ENCODE measurements at places on chromosomes 16 and 17.

DNA sequence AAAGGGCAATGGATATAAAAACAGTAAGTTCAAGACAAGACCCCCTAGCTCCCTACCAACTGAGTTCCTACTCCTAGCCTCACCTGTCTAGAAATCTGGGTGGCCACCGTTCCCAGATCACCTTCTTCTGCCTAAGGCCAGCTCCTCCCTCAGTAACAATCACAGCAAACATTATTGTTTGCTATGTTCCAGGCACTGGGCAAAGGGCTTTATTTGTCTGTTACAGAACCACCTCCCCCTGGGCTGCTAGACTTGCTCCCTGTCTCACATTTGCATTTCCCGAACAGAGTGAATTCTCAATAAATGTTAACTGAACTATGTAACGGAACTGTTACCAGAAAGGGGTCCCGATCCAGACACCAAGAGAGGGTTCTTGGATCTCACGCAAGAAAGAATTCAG lies 6.8 kb downstream of the LRRC3C start:
- ATAC-seq = no peak

DNA sequence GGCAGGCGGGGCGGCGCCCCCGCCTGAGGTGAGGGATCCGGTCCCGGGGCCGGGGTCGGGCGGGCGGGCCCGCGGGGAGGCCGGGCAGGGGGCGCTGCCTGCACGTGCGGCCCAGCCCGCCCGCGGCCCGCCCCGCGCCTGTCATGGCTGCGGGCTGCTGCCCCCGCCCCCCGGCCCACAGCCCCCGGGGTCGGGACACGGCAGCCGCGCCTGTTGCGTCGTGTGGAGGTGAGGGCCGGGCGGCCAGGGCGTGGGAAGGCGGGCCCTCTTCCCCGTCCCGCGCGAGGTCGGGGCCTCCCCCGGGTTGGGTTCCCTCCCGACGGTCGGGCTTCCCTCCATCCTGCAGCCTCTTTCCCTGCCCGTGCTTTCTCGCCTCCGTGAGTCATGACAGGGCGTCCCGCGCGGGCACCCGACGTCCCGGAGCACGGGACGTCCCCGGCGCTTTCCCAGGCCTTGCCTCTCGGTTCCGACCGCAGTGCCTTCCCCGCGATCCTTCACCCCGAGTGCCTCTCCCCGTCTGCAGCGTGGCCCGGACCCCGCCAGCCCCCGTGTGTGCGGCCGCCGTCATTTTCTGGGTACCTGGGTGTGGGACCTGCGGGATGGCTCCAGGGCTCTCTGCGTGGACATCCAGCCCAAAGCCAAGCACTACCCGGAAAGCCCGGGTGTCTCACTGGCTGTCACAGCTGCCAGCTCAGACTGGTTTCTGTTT lies 76.7 kb downstream of the CHD9 start:
- ATAC-seq = peak; percentile 62

GRCh38 chr16:50598256-50598894 lies 50.2 kb downstream of the NKD1 start:
- no peak for ATAC-seq

GRCh38 chr16:2910441-2910969 lies 1.2 kb upstream of the FLYWCH1 start:
- no peak for ATAC-seq

DNA sequence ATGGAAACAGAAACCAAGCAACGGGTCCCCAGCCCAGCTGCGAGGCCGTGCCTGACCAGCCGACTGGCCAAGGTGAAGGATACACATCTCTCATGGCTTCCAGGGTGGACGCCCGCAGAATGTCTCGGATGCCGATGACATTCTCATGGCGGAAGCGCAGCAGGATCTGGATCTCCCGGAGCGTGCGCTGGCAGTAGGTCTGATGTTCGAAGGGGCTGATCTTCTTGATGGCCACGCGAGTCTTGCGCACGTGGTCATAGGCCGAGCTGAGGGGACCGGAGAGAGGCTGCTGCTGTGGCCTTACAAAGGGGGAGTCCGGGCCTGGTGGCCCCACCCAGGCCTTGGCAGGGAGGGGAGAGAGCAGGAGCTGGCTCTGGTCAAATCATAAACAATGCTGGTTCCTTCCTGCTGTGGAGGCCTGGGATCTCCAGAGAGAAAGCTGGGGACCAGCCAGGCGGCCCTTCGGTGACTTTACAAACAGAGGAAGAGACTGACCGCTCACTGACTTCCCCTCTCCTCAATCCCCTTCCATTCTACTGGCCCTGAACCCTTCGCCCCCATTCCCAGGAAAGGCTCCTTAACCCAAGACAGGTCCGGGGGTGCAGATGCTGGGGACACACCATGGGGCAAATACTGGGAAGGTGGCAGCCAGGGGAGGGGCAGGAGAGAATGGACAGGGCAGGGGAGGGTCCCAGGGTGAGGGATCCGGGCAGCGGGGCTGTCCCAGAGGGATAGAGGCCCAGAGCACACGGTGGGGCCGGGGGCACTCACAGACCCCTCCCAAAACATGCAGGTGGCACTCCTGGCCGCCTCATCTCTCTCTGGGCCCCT lies 1.1 kb downstream of the MAPK3 start:
- no peak for ATAC-seq

DNA sequence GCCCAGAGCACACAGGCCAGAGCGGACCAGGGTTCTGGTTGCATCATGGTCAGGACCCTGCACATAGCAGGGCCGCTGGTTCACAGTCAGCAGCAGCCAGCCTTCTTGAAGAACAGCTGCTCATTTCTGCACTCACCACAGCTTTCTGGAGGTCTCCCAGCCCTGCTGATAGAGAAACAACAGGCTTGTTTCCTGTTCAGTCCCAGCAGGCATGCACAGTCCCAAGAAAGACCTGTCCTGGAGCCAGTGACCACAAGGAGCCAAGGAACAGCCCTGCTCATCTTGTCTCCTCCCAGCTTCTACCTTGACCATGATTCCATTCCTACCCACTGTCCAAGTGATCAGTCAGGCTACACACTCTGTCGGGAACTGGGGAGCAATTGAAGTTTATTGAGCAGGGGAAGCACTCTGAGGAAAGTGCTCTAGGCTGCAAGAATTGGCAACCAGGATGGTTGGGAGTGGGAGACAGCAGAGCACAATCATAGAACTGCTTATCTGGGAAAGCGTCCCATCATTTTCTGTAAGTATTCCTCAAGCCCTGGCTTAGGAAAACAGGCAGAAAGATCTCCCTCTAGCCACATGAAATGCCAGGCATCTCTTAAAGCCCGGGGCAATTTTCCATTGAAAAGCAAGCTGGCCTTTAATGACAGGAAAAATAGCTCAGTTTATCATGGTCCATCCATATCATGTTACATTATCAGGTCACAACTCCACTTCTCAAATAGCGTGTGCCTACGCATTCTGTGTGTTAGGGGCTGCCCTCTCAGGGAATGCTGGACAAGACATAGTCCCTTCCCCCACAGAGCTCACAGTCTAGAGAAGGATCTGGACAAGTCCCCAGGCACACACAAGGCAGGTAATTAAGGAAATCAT lies 155.4 kb upstream of the FOXF1 start:
- ATAC-seq = no peak

DNA sequence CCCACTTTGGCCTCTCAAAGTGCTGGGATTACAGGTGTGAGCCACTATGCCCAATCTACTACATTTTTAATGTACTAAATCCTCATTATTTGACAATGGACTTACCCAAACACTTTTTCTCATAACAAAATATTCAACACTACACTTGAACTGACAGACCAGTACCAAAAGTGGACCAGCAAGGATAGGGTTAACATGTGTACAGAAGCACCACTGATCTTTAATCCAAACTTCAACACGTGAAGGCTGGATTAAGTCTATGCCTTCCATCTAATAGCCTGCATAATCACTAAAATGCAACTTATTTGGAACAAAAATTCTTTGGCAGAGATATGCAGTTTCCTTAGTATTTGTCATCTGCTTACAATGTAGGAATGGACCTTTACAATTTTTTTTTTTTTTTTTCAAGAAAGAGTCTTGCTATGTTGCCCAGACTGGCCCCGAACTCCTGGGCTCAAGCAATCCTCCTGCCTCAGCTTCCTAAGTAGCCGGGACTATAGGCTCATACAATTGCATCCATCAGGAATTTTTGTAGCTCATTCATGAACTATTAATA lies 60.0 kb upstream of the BCAR1 start:
- ATAC-seq = no peak

DNA sequence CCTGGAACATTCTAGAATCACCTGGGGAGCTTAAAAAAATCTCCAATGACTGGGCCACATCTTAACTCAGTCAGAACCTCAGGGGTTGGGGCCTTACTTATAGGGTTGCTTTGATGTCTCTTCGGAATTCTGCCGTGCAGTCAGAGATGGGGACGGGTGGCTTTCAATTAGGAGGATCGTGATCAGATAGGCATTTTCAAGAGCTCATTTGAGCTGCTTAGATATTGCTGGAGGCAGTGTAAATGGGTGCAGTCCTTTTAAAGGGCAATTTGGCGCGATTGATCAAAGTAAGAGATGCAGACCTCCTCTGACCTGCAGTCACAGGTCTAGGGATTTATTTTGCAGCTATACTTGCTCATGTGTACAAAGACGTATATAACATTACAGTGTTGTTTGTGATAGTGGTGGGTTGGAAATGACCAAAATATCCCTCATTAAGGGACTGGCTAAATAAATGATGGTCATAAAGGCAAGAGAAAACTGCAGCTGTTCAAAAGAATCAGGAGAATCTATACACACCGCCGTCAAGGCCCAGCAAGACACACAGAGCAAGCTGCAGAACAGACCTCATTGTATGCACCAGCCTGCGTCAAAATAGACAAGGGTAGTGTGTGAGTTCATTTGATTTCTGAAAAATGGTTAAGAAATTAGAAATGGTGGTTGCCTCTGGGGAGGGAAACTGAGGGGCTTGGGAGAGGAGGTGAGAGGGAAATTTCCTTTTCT lies 6.3 kb upstream of the KCNG4 start:
- no peak for ATAC-seq

GRCh38 chr17:64439956-64440355 lies 9.0 kb upstream of the MILR1 start:
- ATAC-seq = no peak

- no peak for ATAC-seq
Measured at GRCh38 chr17:40938981-40939380, 1.5 kb upstream of the KRT23 start.

DNA sequence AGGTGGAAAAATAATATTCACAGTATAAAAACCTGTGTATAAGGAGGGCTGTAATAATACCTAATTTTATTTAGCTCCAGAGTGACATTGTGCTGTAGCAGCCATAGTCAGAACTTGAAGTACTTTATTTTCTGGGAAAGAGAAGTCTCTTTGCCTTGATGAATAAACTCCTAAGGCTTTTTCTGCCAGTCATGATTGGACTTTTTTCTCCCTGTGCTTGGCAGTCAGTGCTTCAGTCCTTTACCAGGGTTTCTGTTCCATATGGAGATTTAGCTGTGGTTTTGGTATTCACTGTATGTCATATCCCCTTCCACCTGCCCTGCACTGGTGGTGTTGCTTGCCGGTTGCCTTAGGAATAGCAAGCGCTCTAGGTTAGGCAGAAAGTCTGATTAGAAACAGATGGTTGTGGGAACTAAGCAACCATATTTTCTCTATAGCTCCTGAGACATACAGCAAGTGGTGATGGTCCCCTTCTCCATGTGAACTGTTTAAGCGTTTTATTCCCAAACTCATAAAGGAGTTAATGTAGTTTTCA lies 24.7 kb downstream of the DDX42 start:
- no peak for ATAC-seq

GRCh38 chr16:53761962-53762703 lies 58.2 kb downstream of the FTO start:
- no peak for ATAC-seq

GRCh38 chr16:66926171-66926947 lies 1.0 kb upstream of the RRAD start:
- ATAC-seq = no peak

- ATAC-seq = no peak
Measured at GRCh38 chr16:82628088-82628423, 1.3 kb downstream of the CDH13 start.

DNA sequence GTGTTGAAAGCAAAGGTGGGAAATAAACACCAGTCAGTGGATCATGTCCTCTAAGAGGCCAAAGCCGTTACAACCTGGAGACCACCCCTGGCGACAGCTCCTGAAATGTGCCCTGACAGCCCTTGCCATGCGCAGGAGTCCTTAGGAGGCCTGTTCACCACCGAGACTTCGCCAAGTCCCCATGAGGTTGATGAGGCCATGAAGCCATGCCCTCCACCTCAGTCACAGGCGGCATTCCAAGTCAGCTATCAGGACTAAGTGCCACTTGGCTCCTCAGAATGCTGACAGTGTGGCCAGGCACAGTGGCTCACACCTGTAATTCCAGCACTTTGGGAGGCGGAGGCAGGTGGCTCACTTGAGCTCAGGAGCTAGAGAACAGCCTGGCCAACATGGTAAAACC lies 27.1 kb downstream of the ADAM11 start:
- ATAC-seq = no peak

DNA sequence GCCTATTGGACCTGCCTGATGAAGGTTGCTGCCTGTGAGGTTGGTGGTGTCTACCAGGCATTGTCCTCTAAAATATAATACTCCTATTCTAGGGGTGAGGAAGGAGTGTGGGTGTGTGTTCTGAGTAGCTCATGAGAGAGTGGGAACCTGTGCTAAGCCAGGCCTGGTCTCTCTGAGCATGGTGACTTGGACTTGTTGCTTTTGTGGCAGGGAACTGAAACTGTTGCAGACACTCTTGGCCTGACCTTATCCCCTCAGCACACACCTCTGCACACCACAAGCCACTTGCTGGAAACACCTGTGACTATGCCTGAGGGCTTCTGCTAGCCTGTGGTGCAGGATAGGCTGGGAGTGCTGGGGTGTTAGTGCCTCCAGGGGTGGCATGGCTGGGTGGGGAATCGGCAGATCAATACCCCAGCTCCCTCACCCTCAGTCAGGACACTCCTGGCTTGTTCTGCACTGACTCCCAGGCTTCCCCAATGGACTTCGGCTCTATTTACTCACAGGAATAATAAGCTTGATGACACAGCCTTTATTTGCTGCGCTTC lies 29.9 kb downstream of the PLCG2 start:
- ATAC-seq = peak; percentile 78

GRCh38 chr17:78724544-78724943 lies 57.5 kb downstream of the CYTH1 start:
- ATAC-seq = no peak

DNA sequence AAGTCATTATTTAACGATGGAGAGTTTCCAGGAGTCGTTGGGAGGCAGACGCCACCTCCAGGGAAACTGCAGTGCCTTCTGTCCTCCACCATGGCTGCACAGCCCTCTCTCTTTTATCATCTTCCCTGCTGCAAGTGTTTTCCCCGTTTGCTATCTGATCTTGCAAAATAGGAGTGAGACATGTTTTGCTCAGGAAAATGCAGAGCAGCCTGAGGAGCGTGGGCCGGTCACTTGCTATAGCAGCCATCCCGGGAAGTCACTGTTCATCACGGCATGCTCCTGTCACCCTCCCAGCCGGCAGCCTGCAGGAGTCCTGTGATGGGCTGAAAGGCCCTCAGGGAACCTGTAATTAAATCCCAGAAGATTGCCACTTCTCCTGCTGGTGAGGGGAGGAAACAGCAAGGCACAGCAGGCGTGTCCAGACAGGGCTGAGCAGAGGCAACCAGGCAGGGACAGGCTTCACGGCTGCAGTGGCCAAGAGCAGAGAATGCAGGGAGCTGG lies 143.1 kb downstream of the GSG1L start:
- ATAC-seq = no peak

GRCh38 chr17:2770129-2770528 lies 20.7 kb upstream of the CCDC92B start:
- ATAC-seq = no peak
